ENCODE measurements at places on chromosomes 7 and 10.

DNA sequence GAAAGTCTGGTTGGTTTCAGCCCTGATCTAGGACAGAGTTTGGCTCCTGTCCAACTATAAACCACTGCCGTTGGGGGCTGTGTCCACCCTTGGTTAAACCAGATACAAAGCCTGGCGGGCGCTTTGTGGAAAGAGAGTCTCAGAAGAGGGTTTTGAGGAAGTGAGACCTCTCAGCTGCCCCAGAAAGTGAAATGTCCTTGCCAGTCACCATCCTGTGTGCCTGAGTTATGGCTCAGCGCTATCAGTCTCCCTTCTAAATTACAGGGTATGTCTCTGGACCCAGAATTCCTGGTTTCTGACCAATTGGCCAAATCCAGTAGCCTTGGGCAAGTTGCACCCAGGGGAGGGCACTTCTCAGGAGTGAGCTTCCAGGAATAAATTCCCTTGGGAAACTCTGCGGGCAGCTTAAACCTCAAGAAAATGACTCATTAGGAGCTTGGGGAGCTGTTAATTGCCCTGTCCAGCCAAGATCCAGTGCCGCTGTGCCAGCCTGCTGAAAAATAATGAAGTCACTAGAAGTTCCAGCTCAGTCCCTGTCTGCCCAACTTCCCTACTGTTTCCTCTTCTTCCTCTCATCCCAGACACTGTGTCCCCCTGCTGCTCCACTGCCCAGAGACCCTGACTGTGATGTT is 66.7 kb upstream of the PDZD8 start:
- peak; percentile 38 for DNase-seq

DNA sequence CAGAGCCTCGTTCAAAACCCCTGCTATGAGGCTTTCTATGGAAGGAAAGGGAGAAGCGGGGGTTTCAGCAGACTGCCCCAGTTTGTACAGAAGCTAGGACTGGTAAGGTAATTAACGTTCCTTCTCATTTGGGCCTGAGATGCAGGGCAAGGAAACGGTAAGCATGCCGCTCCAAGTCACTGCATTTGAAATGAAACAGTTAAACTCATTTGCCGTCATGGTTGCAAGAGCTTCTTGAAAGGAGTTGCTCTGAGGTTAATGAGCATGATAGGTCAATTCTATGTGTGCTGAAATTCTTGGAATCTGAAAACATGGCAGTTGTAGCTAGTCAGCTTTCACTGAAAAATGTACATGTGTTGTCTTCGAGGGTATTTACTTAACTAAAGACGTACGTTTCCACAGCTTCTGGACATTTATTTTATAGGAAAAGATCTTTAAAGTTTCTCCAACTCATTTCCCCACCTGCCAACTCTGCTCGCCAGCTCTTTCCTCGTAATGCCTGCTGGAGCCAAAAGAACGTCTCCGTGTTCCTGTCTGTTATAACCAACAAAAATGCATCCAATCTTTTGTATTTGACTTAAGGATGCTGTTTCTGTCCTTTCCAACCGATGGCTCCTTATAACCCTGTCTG is 73.3 kb downstream of the ADAM12 start:
- peak; percentile 78 for DNase-seq

DNA sequence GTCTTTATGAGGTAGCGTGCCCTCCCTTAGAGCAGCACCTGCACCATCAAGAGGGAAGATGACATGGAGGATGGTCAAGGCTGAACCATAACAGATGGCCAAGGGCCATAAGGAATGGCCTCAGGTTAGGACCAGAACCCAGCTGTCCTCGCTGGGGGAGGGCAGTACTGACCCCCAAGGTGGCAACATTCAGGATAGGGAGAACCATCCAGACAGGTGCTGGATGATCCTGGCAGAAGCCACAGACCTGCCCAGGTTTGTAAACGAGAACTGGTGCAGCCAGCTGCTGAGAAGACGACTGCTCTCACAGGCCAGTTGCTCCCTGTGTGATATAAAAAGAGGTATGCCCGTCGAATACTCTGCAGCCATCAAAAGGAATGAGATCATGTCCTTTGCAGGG is 320.4 kb downstream of the GLRX3 start:
- no peak for DNase-seq

DNA sequence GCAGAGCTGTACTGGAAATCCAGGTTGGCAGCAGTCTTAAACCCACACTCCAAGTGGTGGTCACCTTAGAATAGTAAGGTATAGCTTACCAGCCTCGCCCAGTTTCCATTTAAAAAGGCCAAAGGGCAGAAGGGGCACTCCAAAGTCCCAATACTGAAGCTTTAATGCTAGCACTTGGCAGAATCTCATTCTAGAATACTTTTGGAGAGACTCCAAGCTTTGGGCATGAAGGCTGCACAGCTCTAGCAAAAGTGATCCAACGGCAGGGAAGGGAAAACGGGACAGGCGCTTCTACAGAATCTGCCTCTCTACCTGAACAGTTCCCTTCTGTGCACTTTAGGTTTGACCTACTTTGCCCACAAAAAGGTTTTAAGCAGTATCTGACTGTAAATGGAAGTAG is 19.7 kb downstream of the SMURF1 start:
- DNase-seq: no peak

- no peak for DNase-seq
These were observed 76.8 kb downstream of the HIBADH start for GRCh38 chr7:27585781-27586447.

DNA sequence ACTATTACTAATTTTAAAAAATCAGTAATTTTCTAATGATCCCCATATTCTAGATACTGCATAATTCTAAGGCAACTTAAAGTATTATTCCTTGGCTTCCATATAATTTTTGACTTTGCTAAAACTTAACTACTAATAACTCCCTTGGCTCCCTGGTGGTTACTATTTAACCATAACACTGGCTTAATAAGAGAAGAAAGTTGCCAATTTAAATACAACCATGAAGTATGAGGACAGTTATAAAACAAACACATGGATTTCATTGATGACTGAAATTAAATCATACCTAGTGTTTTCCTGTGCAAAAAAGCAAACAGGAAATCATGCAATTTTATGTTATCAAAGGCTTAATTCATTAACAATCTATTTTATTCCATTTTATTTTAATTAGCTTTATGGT is 1073.9 kb downstream of the GRM8 start:
- DNase-seq: no peak

DNA sequence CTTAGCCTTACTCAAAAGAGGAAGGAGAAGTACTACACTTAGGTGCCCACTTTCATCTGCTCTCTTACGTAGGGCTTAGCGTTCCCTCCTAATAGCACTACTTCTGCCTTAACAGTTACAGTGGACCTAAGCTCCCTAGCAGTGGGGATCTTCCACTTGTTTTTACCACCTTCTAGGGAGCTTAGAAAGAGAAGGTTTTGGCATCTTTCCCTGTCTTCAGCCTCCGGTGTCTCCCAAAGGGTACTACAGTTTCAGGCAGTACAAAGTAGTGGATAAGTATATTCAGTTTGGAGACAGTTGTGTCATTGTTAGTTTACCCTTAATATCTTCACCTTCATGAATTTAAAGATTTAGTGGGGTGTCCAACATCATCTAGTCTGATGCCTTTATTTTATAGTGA is 14.6 kb downstream of the CHRM2 start:
- no peak for DNase-seq

DNA sequence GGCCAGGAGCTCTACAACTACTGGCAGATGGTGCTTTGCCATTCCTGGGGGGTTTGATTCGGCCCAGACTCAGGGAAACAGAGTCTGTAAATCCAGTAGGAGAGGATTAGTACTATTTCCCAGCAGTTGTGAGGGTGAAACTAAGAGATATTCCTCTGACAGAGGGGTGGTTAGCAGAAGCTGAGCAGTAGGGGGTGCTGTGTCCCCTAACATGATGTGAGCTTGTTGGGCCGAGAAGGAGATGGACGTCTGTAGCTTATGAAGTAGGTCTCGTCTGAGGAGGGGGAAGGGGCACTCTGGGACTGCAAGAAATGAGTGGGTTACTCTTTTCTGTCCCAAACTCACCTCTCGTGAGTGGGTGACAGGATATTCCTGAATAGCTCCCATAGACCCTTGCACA is 179.2 kb upstream of the MBL2 start:
- DNase-seq: peak; percentile 47

GRCh38 chr10:95693071-95693667 is 558 bp downstream of the TCTN3 start:
- DNase-seq: no peak

DNA sequence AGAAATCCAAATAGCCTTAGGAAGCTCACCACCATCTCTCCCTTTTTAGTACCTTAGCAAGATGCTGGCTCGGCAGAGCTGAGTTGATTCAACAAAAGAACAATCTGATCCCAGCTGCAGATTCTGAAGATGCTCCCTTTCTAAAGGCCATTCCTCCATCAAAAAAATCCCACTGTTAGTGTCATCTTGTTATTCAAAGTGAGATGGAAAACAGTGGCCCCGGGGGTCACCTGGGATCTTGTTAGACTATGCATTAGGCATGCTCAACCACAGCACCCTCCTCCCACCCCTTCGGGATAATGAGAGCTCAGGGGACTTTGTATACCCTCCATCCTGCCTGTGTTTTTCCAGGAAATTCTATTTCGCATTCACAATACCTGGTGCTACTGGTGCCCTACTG is 2.4 kb downstream of the NCAPG2 start:
- DNase-seq: no peak

- no peak for DNase-seq
These were observed 296.8 kb upstream of the ZMIZ1 start for GRCh38 chr10:78771808-78772455.

GRCh38 chr10:12050528-12050927 is 7.9 kb upstream of the UPF2 start:
- no peak for DNase-seq

DNA sequence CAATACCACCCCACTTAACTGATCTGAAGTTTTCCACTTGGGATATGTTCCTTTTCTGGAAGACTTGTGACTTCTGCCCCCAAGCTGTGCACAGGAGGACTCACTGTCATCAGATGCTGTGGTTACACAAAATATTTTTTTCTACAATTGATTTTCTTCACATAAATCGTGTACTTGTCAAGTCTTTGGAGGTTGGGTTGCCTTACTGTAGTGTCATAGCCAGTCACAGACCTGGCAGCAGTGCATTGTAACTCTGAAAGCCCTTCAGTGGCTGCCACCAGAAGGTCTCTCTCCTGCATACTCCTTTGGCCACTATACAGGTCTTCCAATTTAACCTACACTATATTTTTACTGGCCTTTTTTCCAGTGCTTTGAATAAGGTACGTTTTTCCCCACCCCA is 73.2 kb downstream of the SDK1 start:
- no peak for DNase-seq
